Renal cortical epithelial cell (primary cell): ENCODE measurements at places on chromosomes 7 and 10.

- no peak for DNase-seq
Measured at GRCh38 chr10:103839519-103839871, 15.9 kb downstream of the SH3PXD2A start.

DNA sequence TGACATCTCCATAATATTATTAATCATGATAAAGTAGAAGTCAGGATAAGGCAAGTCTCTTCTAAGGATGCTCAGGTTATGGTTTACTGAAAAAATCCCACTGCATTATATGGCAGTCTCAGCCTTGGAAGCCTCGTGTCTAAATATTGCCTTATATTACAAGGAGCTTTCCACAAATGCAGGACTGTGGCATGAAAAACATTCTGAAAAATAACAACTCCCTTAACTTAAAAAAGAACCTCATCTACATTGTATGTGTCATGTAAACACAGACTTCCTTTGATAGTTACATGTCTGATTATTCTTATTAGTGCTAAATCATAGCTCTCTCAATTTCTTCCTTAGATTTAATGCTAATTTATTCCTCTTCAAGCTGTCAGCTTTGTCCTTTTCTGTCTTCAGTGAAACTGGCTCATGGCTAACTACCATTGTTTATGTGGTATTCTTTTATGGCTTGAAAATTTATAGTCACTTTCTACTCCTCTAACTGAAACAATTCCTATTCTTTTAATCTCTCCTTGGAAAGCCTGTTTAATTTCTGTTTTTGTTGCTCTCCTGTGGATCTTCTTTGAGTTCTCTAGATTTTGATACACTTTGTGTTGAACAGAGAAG lies 156.1 kb downstream of the KIF20B start:
- no peak for DNase-seq

GRCh38 chr7:157952841-157953645 lies 616.2 kb downstream of the DNAJB6 start:
- DNase-seq = no peak

- no peak for DNase-seq
Measured at GRCh38 chr10:92657024-92657423, 32.7 kb upstream of the HHEX start.

- peak; percentile 91 for DNase-seq
Measured at GRCh38 chr7:41107330-41107937, 595.5 kb downstream of the INHBA start.

- DNase-seq = peak; percentile 52
Measured at GRCh38 chr10:110762849-110763211, 108.9 kb upstream of the PDCD4 start.

DNA sequence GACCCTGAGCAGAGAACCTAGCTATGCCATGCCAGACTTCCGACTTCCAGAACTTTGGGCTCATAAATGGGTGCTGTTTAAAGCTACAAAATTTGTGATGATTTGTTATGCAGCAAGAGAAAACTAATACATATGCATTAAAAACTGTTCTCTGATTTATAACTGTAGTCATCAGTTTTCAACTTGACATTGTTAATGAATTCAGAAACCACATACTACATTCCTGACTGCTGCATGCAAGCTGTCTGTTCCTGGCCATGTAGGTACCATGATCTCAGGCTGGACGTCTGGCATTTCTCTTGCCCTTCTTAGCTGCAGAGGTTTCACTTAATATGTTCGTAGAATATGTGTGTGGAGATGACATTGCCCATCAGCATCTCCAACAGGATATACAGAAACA lies 28.4 kb downstream of the MKX start:
- DNase-seq = no peak

DNA sequence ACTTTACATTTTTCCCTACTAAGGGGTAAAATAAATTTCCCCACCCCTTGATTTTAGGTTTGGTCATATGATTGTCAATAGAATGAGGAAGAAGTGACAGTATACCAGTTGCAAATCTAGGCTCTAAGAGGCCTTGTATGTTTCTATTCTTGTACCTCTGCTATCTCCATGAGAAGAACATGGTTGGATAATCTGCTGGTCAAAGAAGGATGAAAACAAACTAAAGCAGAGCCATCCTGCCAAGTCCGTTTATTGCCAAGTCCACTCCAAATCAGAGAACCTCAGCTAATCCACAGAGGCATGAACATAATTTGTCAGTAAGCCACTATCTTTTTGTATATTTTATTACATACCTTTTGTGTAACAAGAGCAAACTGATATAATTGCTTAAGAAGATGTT lies 98.0 kb downstream of the CRPPA start:
- DNase-seq = no peak

DNA sequence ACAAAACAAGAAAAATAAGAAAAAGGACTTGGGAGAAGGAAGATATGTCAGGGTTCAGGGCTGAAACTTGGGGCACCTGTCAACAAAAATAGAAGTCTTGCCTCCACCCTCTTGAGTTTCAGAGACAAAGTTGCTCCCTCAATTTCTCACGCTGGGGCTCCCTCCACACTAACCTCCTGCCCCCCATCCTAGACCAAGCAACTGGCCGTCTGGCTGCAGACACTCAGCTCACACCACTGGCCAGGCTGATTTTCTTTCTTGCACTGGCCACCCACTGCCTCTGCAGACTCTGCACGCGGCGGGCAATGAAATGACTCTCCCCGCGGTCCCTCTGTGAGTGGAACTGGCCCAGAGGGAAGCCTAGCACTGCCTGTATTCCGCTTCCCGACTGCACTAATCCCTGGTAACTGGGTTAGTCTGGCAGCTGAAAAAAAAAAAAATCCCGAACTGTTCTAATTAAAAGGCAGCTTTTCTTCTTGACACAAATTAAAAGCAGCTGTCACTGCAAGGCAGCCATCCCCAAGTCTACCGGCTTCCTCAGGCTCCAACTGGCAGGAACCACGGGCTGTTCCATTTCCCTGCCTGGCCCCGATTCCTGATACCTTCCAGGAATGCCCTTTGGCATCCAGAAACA lies 83.5 kb downstream of the SPDYE5 start:
- DNase-seq = no peak

DNA sequence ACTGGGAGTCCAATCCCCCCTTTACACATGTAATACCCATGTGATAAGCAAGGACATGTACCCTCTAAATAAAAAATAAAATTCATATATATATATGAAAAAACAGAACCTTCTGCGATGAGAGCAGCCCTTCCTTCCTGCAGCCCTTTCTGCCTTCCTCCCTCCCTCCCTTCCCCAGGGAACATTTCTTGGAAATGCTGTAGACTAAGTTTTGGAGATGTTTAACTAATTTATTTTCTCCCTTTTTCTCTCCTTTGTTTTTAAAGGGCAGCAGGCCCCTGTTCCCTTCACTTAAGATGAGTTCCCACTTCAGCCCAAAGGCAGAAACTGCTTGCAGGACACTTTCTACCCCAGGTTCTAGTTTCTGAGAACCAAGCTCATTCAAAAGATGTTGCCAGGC lies 179.2 kb downstream of the FRMD4A start:
- no peak for DNase-seq

GRCh38 chr10:74589226-74589673 lies 237.2 kb upstream of the KAT6B start:
- DNase-seq = peak; percentile 90

GRCh38 chr10:2790396-2791188 lies 276.8 kb upstream of the PFKP start:
- no peak for DNase-seq

DNA sequence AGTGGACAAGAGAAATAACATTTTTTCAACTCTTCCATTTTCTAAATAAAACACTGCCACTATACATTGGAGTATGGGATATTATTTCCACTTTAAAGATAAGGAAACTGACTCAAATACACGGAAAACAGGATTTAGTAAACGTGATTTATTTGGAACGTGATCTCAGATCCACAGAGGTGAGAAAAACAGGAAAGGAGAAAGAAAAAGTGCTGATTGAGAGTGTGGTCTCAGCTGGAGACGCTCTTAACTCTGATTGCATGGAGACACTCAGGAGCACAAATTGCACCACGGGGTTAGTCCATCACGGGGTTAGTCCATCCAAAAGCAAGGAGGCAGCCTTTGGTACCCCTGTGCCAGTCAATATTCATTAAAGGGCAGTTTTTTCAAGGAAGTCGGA lies 142.5 kb downstream of the GNAT3 start:
- no peak for DNase-seq

- DNase-seq = no peak
Measured at GRCh38 chr7:95263785-95264362, 60.5 kb downstream of the PON1 start.

DNA sequence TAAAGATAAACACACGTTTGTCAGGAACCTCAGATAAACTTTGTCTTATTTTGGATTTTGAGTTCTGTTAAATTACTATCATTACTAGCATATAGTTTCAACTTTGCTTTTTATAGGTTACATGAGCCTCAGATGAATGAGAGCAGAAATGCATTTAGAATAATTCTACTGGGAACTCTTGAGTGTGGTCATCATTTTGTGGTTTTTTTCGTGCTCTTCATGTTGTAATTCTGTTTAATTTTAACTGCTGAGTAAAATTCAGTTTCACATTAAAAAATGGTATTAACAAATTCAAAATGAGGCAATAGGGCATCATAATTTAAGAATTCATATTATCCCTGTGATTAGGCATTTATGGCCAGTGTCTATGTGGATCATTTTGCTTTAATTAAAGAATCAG lies 72.9 kb downstream of the GNAI1 start:
- DNase-seq = no peak

DNA sequence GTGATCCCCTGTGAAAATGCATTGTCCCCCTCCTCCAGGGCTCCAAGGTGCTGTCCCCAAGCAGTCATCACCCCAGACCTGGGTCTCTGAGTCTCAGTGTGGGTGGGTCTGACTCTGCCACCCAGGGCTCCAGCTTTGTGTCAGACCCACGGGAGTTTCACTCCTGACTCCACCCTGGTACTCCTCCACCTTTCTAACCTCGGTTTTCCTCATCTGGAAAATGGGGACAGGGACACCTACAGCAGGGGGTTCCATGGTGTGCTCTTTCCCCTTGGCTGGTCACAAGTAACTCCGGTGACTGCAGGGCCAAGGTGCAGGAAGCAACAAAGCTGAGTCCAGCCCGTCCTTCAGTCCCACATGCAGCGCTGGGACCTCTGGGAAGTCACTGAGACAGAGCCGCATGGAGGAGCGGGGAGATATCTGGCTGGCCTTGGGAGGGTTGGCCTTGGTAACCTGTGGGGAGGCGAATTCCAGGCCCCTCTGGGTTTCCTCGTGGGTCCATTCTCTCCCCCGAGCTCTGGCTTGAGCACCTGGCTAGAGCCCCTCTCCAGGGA lies 41.8 kb upstream of the RABGEF1 start:
- no peak for DNase-seq

DNA sequence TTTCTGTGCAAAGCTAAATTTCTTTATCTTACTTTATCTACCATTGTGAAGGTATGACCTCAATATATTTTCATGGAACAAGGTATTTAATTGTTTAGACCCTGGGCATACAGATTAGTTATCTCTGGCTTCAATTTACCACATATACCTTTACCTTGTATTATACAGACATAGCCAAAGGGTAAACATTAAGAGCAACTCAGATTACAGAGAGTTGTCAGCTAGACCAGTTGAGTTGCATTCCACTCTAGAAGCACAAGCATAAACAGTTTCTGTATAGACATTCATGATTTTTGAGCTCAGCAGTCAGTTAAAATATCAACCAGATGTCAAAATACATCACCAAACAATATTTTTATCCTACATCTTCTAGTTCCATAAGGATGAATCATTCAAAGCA lies 857.3 kb upstream of the ZWINT start:
- no peak for DNase-seq

DNA sequence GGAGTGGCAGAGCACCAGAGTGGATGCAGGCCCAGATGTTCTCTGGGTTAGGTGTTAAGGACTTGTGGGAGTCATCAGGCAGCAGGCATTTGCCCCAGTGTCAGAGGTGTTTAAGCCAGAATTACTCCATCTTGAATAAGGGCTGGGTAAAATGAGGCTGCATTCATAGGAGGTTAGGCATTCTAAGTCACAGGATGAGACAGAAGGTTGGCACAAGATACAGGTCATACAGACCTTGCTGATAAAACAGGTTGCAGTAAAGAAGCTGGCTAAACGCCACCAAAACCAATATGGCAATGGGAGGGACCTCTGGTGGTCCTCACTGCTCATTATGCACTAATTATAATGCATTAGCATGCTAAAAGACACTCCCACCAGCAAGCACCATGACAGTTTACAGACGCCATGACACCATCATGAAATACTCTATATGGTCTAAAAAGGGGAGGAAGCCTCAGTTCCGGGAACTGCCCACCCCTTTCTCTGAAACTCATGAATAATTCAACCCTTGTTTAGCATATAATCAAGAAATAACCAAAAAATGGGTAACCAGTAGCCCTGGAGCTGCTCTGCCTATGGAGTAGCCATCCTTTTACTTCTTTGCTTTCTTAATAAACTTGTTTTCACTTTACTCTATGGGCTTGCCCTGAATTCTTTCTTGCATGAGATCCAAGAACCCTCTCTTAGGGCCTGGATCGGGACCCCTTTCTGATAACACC lies 882 bp upstream of the LRRC61 start:
- DNase-seq = no peak

- DNase-seq = no peak
Measured at GRCh38 chr7:27665531-27665930, 2.8 kb upstream of the HIBADH start.

GRCh38 chr7:28408960-28409715 lies 3.2 kb upstream of the CREB5 start:
- peak; percentile 95 for DNase-seq

GRCh38 chr7:8515640-8516185 lies 82.3 kb downstream of the NXPH1 start:
- DNase-seq = no peak

- no peak for DNase-seq
Measured at GRCh38 chr7:105831824-105832535, 44.4 kb downstream of the ATXN7L1 start.

DNA sequence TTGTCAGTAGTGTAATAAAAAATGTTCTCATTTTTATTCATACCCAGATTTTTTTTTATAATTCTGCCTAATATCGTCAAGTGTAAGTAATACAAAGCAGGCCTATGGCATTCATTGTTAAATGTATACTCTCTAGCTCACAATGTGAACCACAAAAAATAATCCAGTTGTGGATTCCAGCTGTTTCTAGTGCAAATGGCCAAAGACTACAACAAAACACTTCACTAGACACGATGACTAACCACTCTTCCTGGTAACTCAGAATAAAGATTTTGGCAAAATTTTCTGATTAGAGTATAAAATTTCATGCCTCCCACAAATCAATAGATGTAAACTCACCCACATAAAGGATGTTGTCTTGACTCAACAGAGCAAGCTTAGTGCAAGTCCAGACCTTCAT lies 396.6 kb downstream of the DGKB start:
- DNase-seq = no peak

DNA sequence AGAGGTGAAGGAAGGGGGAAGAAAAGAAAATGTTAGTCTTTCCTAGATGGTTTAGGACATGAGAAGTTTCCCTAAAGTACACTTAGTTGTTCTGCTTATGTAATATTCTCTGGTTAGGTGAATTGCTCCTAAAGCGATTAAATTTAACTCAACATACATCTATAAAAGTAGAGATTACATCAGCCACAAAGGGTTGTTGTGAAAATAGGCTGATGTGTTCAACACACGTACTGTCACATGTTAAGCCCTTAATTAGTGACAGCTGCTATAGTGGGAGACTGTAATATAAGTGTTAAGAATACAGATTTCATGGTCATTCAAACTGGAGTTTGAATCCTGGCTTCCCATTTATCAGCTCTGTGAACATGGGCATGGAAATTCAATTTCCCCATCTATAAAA lies 12.8 kb downstream of the HECTD2 start:
- DNase-seq = no peak

- no peak for DNase-seq
Measured at GRCh38 chr7:158016180-158017097, 571.2 kb downstream of the PTPRN2 start.
